ENCODE measurements at places on chromosomes 6 and 20. TPM values are rescaled to one million over a fixed set of nuclear protein-coding genes. Genes with fewer than 3 reads are reported as not detected.

HDGFL1 gene
- not detected for total RNA-seq

PLCB4 gene
- 2.1 TPM for total RNA-seq

ZNF334 gene
- total RNA-seq = 4.8 TPM

TPD52L2 gene
- 171 TPM for total RNA-seq
